ENCODE measurements at places on chromosomes 3 and 15. TPM values are rescaled to one million over a fixed set of nuclear protein-coding genes. Genes with fewer than 3 reads are reported as not detected.

C3orf22 gene
- polyA plus RNA-seq: not detected

GOLGA8T gene
- not detected for polyA plus RNA-seq

- peaks cover 8% of the 10 kb centered on the region for H3K4me1 ChIP-seq
- DNase-seq: no peak
- H3K4me3 ChIP-seq: no peak overlapping the region
- no peaks in the 10 kb centered on the region for H3K36me3 ChIP-seq
- no peak overlapping the region for H3K27ac ChIP-seq
Measured at GRCh38 chr15:62416526-62416925, 251.4 kb upstream of the C2CD4B start.

GRCh38 chr3:144549166-144549565 is 577.5 kb downstream of the DIPK2A start:
- no peak overlapping the region for H3K4me3 ChIP-seq
- H3K36me3 ChIP-seq: no peaks in the 10 kb centered on the region
- H3K27ac ChIP-seq: no peak overlapping the region
- H3K4me1 ChIP-seq: no peaks in the 10 kb centered on the region
- no peaks in the 10 kb centered on the region for H3K27me3 ChIP-seq

DNA sequence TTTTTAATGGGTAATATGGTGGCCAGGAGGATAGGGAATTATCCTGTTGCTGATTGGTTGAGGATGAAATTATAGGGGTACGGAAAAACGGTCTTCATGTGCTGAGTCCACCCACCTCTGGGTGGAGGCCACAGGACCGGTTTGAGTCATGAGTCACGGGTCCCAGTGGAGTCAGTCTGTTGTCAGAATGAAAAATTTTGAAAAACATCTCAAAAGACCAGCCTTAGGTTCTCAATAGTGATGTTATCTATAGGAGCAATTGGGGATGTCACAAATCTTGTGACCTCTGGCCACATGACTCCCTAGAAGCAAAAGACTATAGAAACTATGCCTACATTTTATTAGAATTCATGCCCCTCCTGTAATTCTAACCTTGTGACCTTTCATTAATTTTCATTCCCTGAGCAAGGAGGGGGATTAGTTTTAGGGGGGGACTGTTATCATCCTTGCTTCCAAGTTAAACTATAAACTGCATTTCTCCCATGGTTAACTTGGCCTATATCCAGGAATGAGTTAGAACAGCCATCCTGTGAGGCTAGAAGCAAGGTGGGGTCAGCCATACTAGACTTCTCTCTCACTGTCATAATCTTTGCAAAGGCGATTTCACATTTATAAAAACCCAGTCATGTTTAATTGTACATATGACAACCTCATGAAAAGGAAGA is 101.2 kb downstream of the TCF12 start:
- H3K27ac ChIP-seq: no peak overlapping the region
- no peaks in the 10 kb centered on the region for H3K27me3 ChIP-seq
- H3K36me3 ChIP-seq: no peaks in the 10 kb centered on the region
- DNase-seq: no peak
- peaks cover 2% of the 10 kb centered on the region for H3K4me1 ChIP-seq

All from small intestine (tissue), 16 donors.